ENCODE measurements at places on chromosomes 3 and 15.

GRCh38 chr3:130956281-130956680 lies 62.4 kb downstream of the ATP2C1 start:
- no peak for DNase-seq

DNA sequence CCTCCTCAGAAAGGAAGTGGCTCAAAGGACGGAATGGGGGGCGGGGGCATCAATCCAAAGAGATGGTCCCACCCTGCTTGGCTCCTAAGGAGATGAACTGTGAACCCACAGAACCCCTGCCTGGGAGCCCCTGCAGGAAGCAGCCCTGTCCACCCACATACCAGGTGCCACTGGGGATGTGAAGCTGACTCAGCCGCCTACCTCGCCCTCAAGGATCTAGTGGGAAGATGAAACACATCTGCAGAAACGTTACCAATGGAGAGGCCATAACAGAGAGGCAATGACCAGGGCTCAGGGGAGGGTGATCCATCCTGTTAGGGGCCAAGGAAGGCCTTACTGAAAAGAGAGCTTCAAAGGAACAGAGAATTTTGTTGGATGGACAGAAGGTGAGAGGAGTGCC lies 35.1 kb downstream of the EAF1 start:
- no peak for DNase-seq

DNA sequence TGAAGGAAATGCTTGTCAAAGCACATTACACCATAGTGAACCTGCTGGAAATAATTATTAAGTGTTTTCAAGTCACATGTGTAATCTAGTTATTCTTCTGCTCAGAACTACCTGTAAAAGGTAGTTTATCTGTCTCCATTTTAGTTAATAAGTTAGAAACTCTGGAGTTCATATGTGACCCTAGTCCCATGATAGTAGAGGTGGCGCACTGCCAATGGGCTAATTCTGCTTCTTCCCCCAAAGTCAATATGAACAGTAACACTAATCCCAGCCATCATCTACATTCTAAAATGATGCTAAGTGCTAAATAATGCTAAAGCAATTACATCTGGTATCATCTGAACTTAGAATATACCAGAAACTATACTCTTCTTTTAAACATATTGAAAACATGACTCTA lies 361.0 kb upstream of the NECTIN3 start:
- DNase-seq, result no peak

- DNase-seq, result no peak
Measured at GRCh38 chr15:40239693-40240618, 1.1 kb downstream of the PAK6 start.

DNA sequence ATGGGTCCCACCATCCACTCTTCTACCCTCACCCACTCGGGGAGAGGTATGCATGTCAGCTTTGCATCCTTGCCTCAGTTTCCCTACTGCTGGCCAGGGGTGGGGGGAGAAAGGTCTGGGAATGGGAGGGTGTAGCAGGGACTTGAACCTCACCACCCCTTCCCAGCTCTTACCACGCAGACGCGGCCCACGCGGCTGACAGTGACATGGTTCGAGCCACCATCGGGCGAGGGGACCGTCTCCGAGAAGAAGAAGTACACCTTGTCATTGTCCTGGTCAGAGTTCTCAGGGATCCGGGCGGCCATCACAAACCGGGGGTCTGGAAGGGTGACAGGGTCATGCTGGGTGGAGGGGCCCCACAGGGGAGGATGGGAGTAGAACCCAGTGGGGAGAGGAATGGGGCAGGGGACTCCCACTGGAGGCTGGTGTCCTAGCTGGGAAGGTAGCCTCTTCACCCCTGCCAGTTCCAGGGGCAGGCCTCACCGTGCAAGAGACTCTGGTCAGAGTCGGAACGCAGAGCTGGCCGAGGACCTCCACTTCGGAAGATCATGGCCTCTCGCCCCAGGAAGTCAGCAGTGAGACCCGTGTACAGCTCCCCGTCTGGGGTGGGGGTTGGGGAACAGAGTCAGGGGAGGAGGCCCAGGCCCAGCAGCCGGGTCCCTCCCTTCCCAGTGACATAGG lies 3.7 kb downstream of the SEMA3G start:
- no peak for DNase-seq

DNA sequence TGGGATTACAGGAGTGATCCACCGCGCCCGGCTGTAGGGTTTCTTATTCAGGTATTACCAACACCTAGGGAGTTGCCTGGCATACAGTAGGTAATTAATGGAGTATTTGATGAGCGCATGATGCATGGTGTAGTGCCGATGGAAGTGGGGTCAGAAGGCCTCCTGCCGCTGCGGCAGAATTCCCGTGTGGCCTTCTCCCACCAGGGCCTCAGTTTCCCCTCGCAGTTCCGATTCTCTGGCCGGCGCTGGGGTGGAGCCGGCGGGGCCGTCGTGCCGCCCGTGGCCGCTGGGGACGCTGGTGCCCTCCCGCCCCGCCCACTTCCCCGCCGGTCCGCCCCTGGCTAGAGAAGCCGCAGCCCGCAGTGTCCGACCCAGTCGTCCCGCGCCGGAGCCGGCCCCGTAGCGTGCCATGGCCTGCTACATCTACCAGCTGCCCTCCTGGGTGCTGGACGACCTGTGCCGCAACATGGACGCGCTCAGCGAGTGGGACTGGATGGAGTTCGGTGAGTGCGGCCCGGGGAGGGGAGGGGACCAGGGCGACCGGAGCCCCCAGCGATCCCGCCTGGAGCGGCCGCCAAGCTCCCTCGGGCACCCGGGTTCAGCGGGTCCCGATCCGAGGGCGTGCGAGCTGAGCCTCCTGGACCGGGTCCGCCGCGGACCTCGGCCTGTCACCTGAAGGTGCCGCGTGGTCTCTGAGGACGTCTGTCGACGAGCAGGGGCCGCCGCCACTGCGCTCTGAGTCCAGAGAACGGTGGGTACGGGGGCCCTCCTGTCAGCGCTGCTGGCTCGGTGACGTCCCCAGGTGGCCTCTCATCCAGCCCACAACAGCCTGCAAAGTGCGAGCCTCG lies at the start of gene IRAK2:
Gene IRAK2 (plus strand): TSS at position 374 of the 848 bp plus-strand sequence. CDS start 36 bp downstream, at position 410.
- no peak for DNase-seq

DNA sequence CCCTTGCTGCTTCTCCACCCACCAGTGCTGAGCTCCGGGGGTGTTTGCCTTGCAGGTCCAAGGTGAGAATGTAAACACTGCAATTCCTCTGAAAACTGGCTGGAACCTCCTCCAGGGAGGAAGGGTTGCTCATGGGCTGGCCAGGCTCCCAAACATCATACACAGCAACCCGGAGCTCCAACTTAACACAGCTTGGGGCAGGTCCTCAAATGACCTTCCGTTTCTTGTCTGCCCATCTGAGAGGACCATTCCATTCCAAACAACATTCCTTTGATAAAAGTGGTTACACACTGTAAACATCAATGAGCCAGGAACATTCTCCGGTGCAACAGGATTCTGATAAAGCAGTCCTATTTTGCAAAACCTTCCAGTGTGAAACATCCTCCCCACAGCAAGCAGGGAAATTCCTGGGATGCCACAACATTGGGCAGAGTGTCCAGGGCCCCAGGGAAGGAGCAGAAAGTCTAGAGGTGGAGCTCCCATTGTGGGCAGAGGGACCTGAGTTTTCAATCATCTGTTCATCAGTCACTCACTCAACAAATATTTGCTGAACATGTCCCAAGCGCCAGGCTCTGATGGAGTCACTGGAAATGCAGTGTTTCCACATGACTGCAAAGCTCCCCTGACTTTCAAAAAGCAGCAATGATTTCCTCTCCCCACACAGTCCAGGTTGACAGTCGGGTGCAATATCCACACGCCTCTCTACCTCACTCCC lies 7.3 kb upstream of the HEG1 start:
- no peak for DNase-seq

GRCh38 chr3:5212628-5213573 lies 25.4 kb downstream of the EDEM1 start:
- DNase-seq, result no peak

DNA sequence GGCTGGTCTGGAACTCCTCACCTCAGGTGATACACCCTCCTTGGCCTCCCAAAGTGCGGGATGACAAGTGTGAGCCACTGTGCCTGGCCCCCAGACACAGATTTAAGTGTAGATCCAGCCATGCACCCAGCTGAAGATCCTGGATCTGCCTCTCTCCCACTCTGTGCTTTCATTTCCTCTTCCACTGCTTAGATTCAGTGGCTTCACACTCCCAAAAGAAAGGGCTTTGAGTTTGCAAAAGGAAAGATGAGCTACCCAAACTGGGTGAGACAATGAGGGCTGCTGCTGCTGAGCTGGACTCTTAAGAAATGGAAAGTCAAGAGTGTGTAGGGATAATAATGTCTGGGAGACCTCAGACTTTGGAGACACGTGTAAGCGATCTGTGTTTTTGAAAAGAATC lies 45.5 kb downstream of the ISG20 start:
- DNase-seq, result no peak

- no peak for DNase-seq
Measured at GRCh38 chr15:92400573-92400972, 6.9 kb downstream of the ST8SIA2 start.

DNA sequence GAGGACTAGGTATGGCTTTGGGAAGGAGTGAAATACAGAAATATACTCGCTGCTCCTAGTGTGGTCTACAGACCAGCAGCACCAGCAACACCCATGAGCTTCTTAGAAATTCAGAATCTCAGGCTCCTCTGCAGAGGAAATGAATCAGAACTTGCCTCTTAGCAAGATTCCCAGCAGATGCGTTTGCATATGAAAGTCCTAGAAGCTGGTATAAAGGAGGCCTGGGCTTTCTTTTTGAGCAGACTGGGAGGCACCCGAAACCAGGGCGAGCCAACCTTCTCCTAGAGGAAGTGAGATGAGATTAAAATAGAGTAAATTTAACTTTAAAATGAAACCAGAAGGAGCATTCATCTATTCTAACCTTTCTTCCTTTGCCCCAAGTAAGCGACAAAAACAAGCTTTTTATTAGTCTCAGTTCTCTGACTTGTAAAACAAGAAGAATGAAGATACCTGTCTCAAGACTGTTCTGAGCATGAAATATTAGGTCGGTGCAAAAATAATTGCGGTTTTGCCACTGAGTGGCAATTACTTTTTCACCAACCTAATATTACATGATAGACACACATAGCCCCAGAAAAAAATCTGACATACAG lies 140.0 kb downstream of the PDZRN3 start:
- DNase-seq, result no peak

GRCh38 chr3:50245251-50245745 lies 9.3 kb downstream of the GNAI2 start:
- DNase-seq, result no peak

GRCh38 chr15:100438570-100438969 lies 90.2 kb downstream of the CERS3 start:
- peak; percentile 45 for DNase-seq

DNA sequence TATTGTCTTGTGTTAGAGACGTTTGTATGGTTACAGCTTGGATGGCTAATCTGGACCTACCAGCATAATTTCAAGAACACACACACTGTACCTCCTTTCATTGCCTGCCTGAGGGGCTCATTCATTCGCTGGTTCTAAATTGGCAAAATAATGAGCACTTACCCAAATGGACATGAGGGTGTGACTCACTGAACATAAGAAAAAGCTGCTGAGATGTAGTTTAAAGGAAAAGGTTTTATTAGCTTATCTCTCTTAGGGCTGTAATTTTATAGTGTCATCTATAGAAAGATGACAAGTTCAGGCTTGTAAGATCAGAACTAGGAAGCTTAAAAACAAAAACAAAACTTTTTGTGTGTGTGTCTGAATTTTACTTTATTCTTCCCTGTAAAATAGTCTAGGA lies 120.7 kb upstream of the WNT7A start:
- DNase-seq, result no peak

DNA sequence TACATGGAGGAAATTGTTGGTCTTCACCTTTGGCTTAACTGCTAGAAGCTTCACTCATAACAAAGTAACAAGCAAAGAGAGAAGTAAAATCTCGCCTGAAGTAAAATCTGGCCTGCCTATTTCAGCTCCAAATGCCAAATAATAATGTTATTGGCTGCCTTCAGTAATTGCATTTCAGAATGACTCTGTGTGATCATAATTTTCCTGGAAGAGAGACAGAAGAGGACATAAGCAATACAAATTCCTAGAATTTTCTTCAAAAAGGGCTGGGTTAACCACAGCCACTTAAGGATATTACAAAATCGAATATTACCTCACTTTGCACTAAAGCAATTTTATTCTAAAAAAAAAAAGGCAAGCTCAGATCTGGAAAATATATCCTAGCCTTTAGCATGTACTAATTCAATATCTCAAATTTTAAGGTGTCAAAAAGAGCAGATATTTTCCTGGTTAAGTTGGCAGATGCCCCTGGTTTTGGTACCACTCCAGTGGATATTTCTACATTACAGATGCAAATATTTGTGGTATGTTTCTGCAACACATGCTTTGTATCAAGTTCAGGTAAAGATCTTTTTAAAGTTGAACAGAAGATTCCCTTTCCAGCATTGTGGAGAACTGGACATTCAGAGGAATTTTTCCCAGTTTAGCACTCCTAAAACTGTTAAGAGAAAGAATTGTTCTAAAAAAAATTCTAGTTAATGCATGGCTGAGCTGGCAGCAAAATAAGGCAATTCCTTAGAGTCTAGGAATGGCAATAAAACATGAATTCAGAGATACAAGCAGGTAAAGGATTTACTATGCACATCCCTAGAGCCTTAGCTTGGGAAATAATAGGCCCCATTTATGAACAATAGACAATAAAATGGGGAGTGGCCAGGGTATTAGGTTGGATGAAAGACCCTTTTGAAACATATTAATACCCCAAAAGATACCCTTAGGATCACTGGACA lies 116.7 kb downstream of the STAC start:
- no peak for DNase-seq

- no peak for DNase-seq
Measured at GRCh38 chr3:184380185-184380626, 352 bp downstream of the CHRD start.

- no peak for DNase-seq
Measured at GRCh38 chr15:74873756-74874424, 725 bp upstream of the SCAMP2 start.

GRCh38 chr3:128222796-128223385 lies 69.6 kb downstream of the EEFSEC start:
- DNase-seq, result no peak

GRCh38 chr3:156978481-156978961 lies 152.4 kb downstream of the LEKR1 start:
- no peak for DNase-seq

- no peak for DNase-seq
Measured at GRCh38 chr3:179933080-179933479, 103.7 kb downstream of the PEX5L start.

DNA sequence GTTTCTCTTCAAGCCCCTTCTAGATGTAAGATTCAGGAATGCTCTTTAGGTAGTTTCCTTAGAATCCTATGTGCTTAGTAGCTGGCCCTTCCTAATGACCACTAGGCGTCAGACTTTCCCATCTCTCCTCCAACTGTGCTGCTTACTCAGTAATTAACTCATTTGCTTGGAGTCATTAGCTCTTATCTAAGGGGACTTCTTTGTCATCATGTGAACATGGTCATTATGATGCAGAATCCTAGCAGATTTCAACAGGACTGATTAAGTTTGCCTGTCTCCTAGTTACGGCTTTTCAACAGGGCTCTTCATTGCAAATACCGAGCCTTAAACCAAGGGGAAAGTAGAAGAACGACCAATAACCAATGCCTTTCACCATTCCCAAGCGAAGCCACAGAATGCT lies 46.4 kb downstream of the GJD2 start:
- no peak for DNase-seq

DNA sequence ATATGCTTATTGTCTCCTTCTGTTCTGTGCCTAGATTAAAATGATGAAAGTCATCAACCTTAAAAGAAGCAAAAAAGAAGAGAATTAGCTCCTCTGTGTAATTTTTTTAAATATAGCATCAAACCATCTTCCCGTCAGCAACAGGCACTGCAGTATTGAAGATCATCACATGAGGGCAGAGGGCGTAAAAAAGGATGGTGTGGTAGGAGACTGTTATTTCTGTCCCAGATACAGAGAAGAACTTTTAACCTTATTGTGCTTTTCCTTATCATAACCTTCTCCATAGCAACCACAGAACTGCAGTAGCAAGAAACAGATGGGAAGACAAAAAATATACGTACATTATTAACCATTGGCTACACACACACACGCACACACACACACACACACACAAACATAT lies 88.8 kb downstream of the IGSF11 start:
- no peak for DNase-seq

All from left renal cortex interstitium (tissue), 4 donors.